Fibroblast of lung (primary cell): ENCODE measurements at places on chromosomes 12 and 14. TPM values are rescaled to one million over a fixed set of nuclear protein-coding genes. Genes with fewer than 3 reads are reported as not detected.

GRCh38 chr14:55929136-55929535 is 189.1 kb upstream of the PELI2 start:
- no peak for DNase-seq

- DNase-seq: peak; percentile 69
Observed at GRCh38 chr14:89429199-89430181, 12.5 kb upstream of the FOXN3 start.

PLEK2 gene
- polyA plus RNA-seq: 1.1 and 3.5 TPM in 2 replicates

ENDOU gene
- polyA plus RNA-seq: 0.07 and 0.09 TPM in 2 replicates
